Stimulated activated CD8-positive, alpha-beta memory T cell treated with anti-CD3 and anti-CD28 coated beads, Interleukin-15, amount 100 ng/mL, for 1 hour (primary cell): ENCODE measurements at places on chromosomes 12 and 14.

GRCh38 chr14:95157048-95157326 is 342 bp downstream of the DICER1 start:
- DNase-seq = no peak

DNA sequence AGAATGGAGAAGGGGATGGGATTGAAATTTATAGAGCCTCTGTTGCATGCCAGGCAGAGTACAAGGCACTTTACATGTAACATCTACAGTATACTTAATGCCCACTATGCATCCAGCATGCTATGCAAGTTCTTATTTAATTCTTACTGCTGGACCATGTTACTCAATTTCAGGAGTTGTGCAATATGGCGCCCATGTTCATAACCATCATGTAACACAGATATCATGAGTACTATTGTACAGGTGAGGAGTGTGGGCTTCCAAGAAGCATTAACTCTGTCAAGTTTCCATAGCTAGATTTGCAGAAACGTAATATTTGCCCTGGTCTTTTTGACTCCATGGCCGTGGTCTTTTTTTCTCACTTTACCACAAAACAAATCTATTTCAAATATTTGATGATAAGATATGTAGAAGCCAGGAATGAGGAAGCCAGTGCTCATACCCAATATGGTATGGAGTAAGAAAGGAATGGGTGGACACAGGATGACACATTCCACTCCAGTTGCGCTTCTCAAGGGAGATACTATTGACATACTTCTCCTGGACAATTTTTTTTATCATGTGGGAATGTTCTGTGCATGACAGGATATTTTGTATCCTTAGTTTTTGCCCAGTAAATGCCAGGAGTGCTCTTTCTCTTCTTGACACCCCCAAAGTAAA is 191.8 kb downstream of the C12orf75 start:
- no peak for DNase-seq

DNA sequence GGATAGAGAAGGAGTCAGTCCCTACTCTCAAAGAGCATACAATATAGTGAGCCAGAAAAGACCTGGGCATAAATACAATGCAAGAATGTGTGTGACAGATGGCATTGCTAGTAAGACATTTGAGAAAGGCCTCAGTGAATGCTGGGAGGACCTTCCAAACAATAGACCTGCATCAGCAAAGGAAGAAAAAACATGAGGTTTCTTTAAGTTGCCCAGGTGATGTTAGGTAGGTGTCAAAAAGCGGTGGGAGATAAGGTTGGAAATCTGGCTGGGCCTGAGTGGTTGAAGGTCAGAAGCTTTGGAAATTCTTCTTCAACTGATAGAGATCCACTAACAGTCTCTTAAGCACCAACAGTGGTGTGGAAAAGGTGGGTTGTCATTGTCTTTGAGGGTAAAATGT is 50.5 kb upstream of the FRS2 start:
- DNase-seq = no peak

DNA sequence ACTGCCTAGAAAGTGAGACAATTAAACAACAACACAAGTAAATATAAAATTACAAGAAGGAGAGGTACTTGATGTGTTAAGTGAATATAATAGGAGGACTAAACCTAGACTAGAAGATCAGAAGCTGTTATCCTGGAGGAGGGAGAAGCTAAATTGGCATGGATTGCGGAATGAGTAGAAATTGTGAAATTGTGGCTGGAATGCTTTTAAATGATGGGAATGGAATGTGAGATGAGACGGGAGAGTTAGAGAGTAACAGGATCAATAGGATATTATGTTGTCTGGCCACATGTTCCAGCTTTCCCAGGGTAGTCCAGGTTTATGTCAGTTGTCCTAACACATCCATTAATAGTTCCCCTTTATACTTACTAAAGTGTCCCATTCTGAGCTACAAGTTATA is 44.0 kb upstream of the CPNE8 start:
- DNase-seq = no peak

GRCh38 chr12:116455540-116456329 is 103.4 kb upstream of the MAP1LC3B2 start:
- DNase-seq = no peak

- no peak for DNase-seq
These were observed 249.1 kb upstream of the FAR2 start for GRCh38 chr12:28899951-28900350.

DNA sequence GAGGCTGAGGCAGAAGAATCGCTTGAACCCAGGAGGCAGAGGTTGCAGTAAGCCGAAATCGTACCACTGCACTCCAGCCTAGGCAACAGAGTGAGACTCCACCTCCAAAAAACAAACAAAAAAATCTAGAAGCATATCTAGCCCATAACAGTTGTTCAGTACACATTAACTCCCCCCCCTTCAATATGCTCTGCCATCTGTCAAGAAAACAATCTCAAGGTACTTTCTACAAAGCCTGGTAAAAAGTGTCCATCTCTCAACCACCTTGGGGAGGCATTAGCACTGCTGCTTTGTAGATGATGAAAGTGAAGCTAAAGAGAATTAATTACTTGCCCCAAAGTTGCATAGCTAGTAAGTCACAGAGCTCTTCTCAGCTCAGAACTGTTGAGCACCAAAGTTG is 24.9 kb downstream of the LGALS3 start:
- no peak for DNase-seq
